Bone marrow (tissue), 2 donors: ENCODE measurements at places on chromosomes 1 and 21.

- no peak for DNase-seq
Observed at GRCh38 chr1:216461466-216461865, 38.2 kb upstream of the USH2A start.

DNA sequence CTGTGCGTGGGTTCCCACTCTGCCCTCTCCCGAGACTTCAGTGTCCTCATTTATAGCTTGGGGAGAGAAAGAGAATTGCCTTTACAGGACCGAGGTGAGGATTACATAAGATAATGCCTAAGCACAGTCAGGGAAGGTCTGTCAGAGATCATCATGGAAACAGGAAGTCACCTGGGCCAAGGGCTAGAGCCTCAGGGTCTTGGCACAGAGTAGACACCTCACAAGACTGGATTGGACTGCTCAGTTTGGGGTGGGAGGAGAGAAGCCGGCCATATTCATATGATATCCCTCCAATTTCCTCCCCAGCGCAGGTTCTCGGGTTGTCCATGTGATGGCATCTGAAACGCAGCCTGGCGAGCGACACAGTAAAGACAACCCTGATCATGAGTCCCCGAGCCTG is 3.8 kb downstream of the CNR2 start:
- DNase-seq, result no peak

- DNase-seq, result no peak
Observed at GRCh38 chr1:206000641-206001339, 2.4 kb downstream of the RAB7B start.

- DNase-seq, result no peak
Observed at GRCh38 chr21:41011098-41011731, 156.7 kb upstream of the BACE2 start.

- DNase-seq, result no peak
Observed at GRCh38 chr1:201766131-201766866, 62.7 kb upstream of the IPO9 start.

DNA sequence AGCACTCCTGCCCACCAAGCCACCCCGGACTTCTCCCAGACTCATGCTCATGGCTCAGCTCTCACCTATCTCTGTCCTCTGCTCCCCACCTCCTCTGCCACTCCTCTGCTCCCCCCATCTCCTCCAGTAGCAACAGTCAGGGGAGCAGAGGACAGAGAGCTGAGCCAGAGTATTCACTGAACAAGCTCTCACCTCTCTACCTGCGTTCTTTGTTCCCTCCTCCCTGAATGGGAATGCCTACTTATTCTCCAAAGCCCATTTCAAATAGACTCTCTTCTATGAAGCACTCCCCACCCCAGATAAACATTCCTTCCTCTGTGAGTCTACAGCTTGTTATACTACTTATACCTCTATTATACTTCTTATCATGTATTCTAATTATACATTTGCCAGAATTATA is 6.4 kb upstream of the EFNA1 start:
- no peak for DNase-seq

GRCh38 chr1:212621043-212621948 is 12.7 kb downstream of the ATF3 start:
- peak; percentile 26 for DNase-seq

DNA sequence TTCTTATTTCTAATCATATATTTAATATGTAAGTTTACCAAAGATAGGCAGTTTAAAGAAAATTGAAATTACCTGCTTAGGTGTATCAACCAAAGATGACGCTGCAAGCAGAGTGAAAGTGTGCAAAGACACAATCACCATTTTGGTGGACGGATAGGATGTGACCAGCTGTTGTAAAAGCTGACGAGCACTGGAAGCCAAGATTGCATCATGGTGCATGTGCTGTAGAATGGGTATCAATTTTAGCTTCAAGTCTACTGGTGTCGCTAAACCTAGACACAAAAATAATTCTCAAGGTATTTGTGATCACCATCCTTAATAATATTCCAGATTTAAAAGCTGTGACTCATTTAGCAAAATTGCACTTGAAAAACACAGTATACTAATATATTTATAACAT is 28.2 kb downstream of the INTS7 start:
- no peak for DNase-seq

DNA sequence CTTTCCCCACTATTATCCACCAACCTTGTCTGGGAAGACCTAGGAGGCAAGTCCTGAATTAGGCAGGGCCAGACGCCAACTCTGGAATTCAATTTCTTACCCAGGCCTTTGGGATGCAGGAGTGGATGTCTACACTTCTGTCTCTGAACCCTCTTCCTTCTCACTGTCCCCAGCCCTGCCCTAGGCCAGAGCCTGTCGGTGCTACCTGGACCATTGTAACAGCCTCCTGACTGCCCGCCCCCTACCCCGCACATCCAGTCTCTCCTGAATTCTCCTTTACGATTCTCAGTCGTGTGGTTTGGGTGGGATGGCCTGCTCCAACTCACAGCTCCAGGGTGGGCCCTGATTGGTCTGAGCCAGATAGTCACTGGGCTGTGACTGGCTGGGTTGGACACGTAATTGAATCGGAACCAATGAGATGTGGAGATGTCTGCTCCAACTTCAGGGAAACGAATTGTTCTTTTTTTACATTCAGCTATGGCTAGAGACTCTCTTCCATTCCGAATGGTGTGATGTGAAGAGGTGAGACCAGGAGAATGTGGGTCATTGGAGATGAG is 304.6 kb downstream of the PTPRU start:
- no peak for DNase-seq

DNA sequence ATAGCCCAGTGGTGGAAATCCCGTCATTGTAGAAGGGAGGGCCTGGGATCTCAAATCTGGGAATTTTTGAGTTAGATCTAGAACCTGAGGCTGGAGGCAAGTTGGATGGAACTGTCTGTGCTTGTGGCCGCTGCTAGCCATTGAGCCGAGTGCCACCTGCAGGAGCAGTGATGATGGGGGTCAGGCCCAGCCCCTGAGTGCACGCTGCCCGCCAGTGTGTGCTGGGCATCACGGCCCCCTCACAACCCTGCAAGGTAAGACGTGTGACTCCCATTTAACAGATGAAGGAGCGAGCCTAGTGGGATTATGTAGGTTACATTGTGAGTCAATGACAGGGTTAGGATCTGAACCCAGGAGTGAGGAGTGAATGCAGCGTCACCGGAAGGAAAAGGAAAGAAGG is 407.2 kb downstream of the CAMTA1 start:
- no peak for DNase-seq

DNA sequence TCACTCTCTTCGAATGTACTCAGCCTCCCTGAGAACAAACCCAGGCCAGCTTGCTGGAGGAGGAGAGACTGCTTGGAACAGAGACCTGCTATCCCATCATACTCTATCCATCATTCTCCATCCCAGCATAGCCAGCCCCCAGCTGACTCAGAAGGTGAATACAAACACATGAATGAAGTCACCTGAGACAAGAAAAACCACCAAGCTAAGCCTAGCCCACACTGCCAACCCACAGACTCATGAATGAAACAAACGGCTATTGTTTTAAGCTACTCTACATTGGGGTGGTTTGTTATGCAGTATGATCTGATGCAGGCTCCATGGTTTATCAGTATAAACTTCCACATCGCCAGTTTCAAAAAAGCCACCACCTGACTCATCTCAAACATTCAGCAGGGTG is 395.6 kb downstream of the SETD4 start:
- DNase-seq, result no peak

DNA sequence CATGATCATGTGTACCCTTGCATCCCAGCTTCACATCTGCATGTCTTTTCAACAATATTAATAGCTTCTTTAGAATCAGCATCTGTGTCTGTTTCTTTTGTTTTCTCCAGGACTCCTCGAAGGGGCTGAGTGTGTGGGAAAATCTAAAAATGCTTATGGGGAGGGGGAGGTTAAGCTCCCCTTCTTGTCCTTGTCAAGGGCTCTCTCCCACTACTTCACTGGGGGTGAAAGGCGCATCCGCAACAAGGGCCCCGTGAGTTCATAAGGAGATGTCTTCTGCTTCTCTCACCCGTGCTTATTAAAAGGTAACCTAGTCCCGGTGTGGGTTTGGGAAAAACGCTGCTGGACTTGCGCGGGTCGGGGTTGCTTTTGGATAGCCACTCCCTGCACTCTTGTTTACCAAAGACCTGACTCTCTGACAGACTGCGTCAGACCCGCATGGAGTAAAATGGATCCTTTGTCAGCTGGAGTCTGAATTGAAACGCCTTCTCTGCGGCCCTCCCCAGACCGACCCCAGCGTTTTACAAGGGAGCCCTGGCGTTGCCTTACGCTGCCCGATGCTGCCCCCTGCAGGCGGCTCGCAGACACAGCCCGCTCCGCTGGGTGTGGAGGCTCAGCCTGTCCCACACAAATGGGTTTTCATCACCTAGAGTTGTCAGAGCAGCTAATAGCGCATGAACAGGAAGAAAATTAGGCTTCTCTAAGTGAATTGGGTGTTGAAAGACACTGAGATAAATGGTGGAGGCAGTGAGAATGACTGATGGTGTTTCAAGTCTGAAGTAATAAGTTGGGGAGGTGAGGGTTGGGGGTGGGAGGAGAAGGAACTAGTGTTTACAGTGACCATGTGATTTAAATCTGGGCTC is 53.8 kb downstream of the IER5 start:
- peak; percentile 51 for DNase-seq

- no peak for DNase-seq
Observed at GRCh38 chr1:92956254-92957029, 4.8 kb downstream of the DIPK1A start.

- DNase-seq, result no peak
Observed at GRCh38 chr1:158396646-158397045, 2.6 kb downstream of the OR10T2 start.

GRCh38 chr1:247386687-247387086 is 29.3 kb upstream of the NLRP3 start:
- no peak for DNase-seq

DNA sequence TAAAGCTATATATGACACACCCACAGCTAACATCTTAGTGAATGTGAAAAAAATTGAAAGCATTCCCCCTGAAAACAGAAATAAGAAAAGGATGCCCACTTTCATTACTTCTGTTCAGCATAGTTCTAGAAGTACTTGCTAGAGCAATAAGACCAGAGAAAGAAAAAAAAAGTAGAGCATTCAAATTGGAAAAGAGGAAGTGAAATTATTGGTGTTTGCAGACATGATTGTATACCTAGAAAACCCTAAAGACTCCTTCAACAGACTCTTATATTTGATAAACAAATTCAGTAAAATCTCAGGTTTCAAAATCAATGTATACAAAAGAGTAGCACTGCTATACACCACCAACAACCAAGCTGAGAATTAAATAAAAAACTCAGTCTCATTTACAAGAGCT is 1461.0 kb downstream of the AMY1C start:
- DNase-seq, result no peak
